Suprapubic skin (tissue), 4 donors: ENCODE measurements at places on chromosomes 3 and 15. TPM values are rescaled to one million over a fixed set of nuclear protein-coding genes. Genes with fewer than 3 reads are reported as not detected.

The CCRL2 gene
- 0.81 TPM for total RNA-seq

The ESYT3 gene
- total RNA-seq = 38.1 TPM

DNA sequence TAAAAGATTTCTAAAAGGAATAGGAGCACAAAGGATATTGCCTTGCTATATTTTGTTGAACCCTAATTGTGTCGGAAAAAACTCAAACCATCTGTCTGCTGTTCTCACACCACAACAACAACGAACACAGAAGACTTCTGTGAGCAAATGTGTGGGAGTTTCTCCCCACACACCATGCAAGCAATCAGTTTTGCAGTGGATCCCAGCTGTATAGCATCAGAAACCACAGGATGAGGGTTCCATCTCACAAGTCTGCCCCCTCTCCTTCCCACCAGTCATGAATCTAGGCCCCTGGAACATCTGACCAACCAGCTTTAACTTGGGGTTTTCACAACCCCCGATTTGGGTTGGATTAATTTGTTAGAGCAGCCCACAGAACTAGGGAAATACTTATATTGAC, 91.3 kb upstream of the SLC4A7 start:
- DNase-seq = no peak
- peaks cover 12% of the 10 kb centered on the region for H3K4me1 ChIP-seq
- no peak overlapping the region for H3K4me3 ChIP-seq

DNA sequence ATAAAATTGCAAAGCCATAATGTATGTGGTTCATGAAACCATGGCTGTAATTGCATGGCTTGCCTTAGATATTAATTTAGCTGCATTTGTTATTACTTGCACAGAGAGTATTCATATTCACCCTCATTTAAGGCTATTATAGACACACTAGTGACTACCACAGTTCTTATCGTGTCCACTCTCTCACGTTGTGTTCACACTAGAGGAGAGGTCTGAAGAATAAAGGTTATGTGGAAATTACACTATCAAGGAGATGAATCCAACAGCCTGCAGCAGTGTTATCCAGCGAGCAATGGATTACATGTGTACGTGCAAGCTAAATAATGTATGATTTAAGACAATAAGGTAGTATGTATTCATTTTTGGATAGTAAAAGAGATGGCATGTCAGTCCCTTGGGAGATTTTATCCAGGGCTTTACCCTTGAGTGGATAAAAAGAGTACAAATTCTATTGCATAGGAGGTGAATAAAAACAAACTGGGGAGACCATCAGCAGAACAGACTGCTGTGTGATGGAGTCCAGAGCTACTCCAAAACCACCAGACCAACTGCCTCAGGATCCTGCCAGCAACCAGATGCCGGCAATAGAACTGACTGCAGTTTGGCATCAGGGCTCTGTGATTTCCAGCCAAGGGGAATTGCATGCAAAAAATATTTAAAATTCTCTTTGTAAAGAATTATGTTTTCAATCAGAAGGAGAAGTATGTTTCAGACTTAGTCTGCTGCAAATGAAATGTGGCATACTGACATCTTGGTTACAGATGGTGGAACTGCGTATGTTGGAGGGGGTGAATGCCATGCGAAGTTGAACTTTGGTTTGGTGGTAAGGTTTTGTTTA, 146.6 kb downstream of the RBMS3 start:
- no peak overlapping the region for H3K4me3 ChIP-seq
- no peak overlapping the region for H3K27ac ChIP-seq
- peaks cover 2% of the 10 kb centered on the region for H3K4me1 ChIP-seq
- no peak for DNase-seq

- H3K4me3 ChIP-seq = no peak overlapping the region
- H3K4me1 ChIP-seq = no peaks in the 10 kb centered on the region
- H3K27ac ChIP-seq = no peak overlapping the region
- DNase-seq = no peak
- no peaks in the 10 kb centered on the region for H3K27me3 ChIP-seq
Observed at GRCh38 chr3:112273536-112273935, 20.5 kb downstream of the SLC9C1 start.

- H3K4me3 ChIP-seq = no peak overlapping the region
- no peak for DNase-seq
- H3K36me3 ChIP-seq = no peaks in the 10 kb centered on the region
- H3K27ac ChIP-seq = no peak overlapping the region
- no peaks in the 10 kb centered on the region for H3K27me3 ChIP-seq
- H3K4me1 ChIP-seq = no peaks in the 10 kb centered on the region
Observed at GRCh38 chr3:81913886-81914663, 152.6 kb upstream of the GBE1 start.

DNA sequence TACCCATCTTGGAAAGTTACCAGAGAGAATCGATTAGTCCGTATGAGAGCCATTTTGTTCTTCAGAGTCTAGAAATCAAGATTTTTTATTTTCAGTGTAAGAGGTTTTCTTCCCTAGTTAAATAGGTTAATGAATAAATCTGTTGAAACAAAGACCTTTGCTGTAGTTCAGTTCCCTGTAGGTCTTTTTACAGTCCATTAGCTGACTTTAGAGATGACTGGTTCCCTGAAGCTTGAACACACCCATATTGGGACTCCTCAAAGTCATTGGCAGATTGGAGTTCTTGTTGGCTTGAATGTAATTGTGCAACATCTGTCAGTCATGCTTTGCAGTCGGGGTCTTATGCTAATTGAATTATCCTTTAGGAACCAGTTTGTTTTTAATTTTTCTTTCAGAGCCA, 45.3 kb downstream of the SEMA6D start:
- no peaks in the 10 kb centered on the region for H3K27me3 ChIP-seq
- H3K27ac ChIP-seq = no peak overlapping the region
- no peak overlapping the region for H3K4me3 ChIP-seq
- H3K4me1 ChIP-seq = no peaks in the 10 kb centered on the region
- peaks cover 36% of the 10 kb centered on the region for H3K36me3 ChIP-seq
- no peak for DNase-seq

- no peaks in the 10 kb centered on the region for H3K36me3 ChIP-seq
- peaks cover 46% of the 10 kb centered on the region for H3K4me1 ChIP-seq
- H3K27me3 ChIP-seq = no peaks in the 10 kb centered on the region
- DNase-seq = no peak
Observed at GRCh38 chr15:42577514-42578031, 2.2 kb downstream of the STARD9 start.

The CAND2 gene
- total RNA-seq = 1.4 TPM

The IL16 gene
- total RNA-seq = 19.9 TPM

- no peaks in the 10 kb centered on the region for H3K27me3 ChIP-seq
- no peak for DNase-seq
- no peak overlapping the region for H3K27ac ChIP-seq
- H3K4me1 ChIP-seq = peaks cover 55% of the 10 kb centered on the region
- H3K4me3 ChIP-seq = no peak overlapping the region
Observed at GRCh38 chr15:39499681-39500080, 81.2 kb upstream of the THBS1 start.

The AMOTL2 gene
- total RNA-seq = 102 TPM

The COLQ gene
- total RNA-seq = 0.23 TPM

- H3K36me3 ChIP-seq = no peaks in the 10 kb centered on the region
- peak overlapping the region; percentile 23 for H3K27ac ChIP-seq
- H3K4me3 ChIP-seq = no peak overlapping the region
- DNase-seq = no peak
- H3K4me1 ChIP-seq = peaks cover 19% of the 10 kb centered on the region
Observed at GRCh38 chr15:100713163-100713867, 110.9 kb downstream of the ASB7 start.

The IQCF5 gene
- total RNA-seq = not detected

The SLITRK3 gene
- not detected for total RNA-seq

DNA sequence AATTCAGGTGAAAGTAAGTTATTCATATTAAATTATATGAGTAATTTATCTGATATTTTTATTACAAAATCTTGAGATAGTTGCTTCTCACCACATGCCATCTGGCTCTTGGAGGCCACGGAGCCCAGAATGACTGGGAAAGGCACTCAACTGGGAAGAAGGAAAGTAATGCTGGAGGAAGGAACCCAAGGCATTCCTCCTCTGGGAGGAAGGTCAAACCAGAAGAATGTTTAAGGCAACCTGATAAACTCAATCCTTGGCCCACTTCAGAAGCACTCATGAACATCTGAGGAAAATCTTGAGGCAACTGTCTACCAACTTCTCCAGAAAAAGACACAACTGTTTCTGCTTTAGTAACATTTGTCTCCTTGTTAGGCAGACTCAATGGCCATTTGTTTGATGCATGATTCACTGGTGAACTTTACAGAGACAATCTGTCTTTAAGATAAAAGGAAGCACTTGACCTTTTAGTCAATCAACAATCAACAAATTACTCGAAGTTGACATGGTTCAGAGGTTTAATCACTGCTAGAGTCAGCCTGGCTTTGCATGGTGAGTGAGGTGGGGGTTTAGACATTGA, 261.4 kb upstream of the MME start:
- no peaks in the 10 kb centered on the region for H3K27me3 ChIP-seq
- no peak overlapping the region for H3K27ac ChIP-seq
- no peaks in the 10 kb centered on the region for H3K4me1 ChIP-seq
- no peak overlapping the region for H3K4me3 ChIP-seq

DNA sequence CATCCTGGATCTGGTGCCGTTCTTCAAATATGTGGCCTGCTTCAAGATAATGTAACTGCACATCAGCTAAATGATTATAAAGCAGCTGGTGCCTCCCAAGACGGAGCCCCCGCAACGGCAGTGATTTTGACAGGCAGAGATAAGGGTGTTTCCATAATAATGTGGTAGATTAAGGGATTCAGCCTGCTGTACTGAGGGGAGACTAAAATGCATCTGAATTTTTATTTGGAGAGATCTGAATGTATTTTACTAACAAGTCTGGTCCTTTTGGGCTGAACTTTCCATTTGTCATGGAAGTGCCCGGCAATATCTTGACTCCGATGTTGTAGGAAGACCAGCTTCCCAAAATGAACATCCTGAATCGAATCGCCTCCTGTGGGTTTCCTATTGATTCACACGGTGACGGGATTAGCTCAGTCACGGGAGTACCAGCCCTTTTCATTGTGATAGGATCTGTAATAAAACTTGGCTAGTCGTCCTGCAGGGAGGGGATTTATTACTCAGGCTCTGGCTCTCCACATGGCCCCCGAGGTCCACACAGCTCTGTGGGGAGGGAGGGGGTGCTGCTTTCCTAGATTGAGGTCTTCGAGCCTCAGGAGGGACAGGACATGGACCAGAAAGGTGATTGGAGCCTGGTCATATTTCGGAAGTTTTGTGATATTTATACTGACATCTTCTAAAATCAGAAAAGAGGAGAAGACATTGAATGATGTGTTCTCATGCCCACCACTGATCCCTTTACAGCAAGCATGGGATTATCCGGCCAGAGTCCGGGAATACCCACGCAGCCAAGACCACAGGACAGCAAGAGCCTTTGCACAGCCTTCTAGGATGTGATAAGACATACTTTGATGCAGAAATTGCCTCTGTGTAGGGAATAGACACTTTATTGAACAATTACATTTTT, 2.5 kb upstream of the PCSK6 start:
- no peak for DNase-seq
- peaks cover 57% of the 10 kb centered on the region for H3K27me3 ChIP-seq
- no peak overlapping the region for H3K27ac ChIP-seq

DNA sequence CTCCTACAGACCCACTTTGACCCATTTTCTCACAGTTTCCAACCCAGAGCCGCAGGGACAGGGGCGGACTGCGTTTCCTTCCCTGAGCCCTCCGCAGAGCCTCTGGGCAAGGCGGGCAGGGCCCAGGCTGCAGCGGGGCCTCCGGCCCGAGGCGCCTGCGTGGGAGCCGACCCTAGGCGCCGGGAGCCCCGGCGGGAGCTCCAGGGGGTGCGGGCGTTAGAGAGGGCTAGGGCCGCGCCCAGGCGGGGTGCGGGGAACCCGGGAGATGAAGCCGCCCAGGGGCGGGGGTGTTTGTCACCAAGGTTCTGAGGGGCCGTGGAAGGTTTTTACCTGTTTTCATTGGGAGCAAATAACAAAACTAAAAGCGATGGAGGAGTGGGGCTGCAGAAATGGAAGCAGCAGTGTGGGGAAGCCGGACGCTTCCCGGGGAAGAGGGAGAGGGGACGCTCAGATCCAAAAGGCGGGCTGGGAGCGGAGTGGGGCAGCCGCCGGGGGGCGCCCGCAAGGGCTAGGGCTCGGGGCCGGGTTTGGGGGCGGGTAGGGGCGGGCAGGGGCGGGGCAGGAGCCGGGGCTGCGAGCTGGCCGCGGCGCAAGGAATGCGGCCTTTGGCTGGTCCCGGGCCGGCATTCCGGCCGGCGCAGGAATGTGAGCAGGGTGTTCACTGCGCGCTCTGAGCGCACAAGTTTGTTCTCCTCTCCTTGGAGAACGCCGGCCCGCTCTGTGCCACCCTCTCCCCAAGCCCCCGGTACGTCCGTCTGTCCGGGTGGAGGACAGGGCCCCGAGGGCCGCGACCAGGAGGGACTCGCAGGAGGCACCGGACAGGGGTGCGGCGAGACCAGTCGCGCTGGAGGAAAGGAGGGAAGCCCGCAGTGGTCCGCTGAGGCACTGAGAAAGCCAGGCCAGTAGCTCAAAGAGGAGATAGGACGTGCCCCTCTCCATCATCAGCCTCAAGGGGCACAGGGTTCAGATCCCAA, 61.1 kb downstream of the AMOTL2 start:
- no peaks in the 10 kb centered on the region for H3K36me3 ChIP-seq
- H3K27me3 ChIP-seq = no peaks in the 10 kb centered on the region
- peak; percentile 89 for DNase-seq
- peaks cover 83% of the 10 kb centered on the region for H3K4me1 ChIP-seq
- H3K27ac ChIP-seq = peak overlapping the region; percentile 92

DNA sequence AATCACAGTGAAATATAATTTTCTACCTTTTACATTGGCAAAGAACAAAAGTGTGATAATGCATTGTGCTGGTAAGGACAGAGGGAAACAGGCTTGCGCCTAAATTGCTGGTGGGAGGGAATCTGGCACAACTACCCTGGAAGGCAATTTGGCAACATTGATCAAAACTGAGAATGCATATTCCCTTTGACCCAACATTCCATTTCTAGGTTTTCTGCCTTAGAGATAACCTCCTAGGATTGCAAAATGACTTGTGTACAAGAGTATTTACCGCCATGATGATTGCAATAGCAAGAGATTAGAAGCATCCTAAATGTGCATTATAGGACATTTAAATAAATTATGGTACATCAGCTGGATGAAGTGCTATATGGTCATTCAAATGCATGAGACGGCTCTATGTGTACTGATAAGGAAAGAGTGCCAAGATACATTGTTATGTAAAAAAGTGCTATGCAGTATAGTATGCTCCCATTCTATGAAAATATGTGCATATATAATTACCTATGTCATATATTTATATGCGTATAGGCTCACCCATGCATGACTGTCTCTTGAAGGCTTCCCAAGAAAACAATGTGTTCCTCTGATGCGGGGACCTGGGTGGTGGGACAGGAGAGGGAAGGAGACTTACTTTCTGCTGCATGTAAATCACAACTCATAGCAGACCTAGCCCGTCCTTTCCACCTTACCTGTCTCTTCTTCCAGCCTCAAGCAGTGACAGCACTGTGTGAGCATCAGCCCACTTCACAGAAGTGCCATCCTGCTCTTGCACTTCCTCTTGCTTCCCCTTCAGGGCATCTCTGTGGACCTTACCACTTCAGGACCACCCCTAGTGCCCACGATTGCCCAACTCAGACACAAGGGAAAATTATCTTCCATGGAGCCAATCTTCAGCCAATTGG, 249.9 kb upstream of the TLE3 start:
- H3K27ac ChIP-seq = no peak overlapping the region
- H3K36me3 ChIP-seq = no peaks in the 10 kb centered on the region
- DNase-seq = no peak
- H3K27me3 ChIP-seq = no peaks in the 10 kb centered on the region
